ENCODE measurements at places on chromosomes 5 and 9.

DNA sequence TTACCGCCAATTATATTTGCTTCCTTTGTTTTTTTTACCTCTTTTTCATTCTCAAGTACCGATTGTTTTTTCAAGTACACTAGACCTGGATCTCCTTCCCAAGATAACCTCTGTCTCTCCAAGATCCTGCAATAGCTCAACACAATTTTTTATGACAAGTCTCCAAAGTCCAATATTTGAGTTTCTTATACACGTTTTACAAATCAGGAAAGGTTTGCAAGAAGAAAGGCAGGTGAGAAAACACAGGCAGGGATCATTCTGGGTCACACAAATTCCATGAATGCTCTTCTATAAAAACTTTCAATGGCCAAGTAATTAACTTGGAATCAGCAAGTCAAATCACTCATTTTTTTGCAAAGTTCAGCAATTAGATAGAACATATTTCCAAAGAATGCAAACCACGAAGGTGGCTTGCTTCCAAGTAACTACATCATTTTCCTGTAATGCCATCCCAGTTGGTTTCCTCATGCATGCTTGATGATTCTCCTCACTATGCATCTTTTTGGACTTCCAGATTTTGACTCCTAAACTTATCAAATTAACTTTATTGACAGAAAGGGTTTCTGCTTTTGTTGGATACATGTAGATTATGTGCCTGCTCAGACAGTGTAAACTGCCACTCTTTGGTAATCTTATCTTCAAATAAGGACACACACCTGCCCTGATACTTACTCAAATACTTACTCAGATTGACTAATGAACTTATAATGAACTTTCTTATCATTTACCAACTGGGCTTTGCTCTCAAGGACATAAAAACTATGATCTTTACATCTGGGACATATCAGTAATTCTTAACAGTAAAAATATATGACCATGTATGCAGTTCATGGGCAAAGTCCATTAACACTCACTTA lies 24.7 kb upstream of the IFNE start:
- DNase-seq: peak; percentile 86

DNA sequence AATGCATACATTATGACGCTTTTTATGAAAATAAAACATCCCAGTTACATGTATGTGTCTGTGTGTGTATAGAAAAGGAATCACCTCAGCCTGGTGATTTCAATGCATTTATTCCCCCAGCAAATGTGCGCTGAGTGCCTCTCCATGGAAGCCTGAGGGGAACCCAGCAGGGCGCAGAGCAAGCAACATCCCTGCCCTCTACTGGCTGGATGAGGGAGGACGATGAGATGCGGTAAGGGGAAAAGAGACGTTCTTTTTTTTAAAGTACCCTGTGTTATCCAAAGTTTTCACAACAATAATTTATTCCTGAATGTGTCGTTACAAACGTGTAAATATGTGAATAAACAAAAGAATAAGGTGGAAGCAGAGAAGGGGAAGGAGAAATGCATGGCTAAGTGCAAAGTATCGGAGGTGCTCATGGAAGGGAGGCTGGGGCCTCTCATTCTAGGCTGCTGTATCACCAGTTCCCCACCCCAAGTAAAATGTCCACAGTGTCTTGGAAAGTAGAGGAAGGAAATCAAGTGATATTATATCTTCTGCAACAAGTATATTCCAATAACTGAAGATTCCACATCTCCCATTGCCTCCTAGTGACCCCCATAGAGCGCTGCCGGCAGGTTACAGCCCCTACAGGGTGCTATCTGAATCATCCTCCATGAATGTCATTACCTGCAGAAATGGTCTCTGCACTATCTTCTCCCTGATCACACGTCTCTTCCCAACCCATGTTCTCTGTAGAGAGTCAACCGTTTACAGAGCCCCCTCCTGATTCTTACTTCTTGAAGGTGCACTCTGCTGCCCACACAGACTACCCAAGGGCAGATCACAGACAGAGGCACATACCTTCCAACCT lies 13.0 kb upstream of the ABLIM3 start:
- DNase-seq: no peak

- no peak for DNase-seq
Observed at GRCh38 chr9:94692601-94693000, 33.9 kb upstream of the AOPEP start.

DNA sequence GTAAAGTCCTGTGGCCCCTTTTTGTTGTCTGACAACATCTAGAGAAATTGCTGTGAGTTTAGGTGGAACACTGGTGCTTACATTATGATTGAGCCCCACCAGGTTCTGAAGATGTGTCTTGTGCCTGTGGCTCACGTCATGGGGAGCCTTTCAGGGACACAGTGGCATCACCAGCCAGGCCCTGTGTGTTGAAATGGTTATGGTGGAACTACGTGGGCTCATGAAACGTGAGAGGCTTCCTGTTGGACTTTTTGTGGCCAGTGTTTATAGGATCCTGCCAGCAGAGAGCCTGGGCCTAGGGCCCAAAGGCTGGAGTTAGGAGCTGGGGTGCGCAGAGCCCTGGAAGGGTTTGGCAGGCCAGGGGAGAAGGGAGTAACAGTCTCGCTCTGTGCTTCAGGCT lies 46.8 kb downstream of the TENT4A start:
- DNase-seq: no peak

DNA sequence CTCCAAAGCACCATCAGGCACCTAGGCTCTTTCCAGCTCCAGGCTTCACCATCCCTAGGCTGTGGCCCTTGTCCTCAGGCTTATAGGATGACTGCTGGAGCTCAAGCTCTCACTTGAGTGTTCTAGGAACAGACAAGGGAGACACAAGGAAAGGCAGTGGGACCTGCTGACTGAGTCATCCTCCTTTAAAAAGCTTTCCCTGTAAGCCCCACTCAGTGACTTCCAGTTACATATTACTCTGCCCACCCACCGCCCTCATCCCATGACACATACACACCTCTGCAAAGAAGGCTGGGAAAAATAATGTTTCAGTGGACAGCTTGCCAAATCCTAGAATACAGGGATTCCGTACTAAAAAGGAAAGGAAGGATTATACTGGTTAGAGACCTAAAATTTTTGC lies 154.2 kb upstream of the ZNF366 start:
- no peak for DNase-seq

- no peak for DNase-seq
Observed at GRCh38 chr5:56981548-56982315, 29.8 kb upstream of the MIER3 start.

- DNase-seq: no peak
Observed at GRCh38 chr5:171654881-171655280, 130.7 kb upstream of the SMIM23 start.

GRCh38 chr5:142102980-142103740 lies 5.4 kb upstream of the NDFIP1 start:
- no peak for DNase-seq

DNA sequence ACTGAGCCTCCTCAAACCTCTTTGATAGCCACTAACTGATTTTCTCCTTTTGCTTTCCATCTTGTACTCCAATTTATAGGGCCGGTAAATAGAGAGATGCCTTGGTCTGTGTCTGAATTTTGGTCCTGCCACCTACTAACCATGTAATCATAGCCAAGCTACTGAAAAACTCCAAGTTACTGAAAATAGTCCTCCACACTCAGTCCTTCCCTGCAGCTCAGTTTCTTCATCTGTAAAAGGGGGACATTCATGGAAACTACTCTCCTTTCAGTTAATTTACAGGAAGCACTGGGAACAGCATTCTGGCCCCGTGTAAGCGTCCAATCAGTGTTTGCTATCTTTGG lies 30.0 kb upstream of the TGFBR1 start:
- no peak for DNase-seq

- DNase-seq: peak; percentile 23
Observed at GRCh38 chr5:146965761-146966659, 87.5 kb upstream of the PPP2R2B start.

DNA sequence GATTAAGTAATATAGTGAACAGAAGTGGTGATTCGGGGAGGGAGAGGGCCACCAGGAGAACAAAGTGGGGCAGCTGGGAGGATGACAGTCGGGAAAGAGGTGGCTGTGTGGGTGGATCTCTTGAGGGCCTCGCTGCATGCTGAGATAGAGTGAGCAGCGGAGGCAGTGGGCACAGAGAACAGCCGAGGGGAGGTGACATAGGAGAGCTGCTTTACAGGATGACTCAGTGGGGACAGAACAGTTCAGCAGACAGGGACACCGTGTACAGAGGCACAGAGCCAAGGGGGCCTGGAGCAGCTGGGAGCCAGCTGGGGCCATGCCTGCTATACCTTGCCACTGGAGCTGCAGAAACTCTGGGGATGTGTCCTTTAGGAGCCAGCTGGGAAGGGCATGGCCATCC lies 273.9 kb downstream of the GADD45G start:
- no peak for DNase-seq

GRCh38 chr5:9622971-9623421 lies 7.2 kb downstream of the TAS2R1 start:
- DNase-seq: peak; percentile 63

DNA sequence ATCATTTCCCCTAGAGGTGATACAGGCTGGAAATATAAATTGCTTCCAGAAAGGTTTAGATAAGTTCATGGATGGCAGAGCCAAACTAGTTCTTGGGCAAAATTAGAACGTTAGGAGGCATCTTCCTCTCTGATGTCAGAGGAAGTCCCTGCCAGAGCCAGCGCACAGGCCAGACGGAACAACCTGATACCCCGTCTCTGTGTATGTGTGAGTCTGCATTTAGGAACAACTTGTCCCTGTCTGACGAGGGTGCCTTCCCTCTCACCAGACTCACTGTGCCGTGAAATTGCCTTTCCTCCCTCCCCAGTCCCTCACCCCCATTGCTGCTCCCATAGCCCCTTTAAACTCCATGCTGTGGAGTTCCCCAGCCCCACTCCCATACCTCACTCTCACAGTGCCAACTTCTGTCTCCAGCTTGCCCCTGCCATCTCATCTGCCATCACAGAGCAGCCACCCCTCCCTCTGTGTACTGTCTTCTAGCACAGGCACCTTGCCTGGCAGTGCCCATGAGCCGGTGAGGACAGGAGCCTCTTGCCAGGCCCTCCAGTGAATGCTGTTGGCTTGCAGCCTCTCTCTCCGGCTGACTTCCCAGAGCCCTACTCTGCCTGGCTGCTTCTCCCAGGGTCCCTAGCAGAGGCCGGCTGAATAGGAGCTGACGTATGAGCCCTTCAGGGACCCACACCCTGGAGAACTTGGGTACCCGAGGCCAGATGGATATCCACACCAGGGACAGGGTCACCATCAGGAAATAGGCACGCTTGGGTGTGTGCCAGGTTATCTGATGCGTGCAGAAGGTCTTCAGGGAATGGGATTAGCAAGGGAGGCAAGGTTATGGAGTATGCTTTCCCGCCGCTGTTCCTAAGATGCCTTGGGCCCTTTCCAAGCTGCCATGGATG lies 26.7 kb downstream of the UNC5A start:
- no peak for DNase-seq

GRCh38 chr9:21077781-21078180 lies at the start of gene IFNB1:
Gene IFNB1 (minus strand): TSS chr9:21077942. CDS start chr9:21077869, 73 bp downstream.
- no peak for DNase-seq

GRCh38 chr9:110356639-110357395 lies 19.2 kb upstream of the TXNDC8 start:
- no peak for DNase-seq

DNA sequence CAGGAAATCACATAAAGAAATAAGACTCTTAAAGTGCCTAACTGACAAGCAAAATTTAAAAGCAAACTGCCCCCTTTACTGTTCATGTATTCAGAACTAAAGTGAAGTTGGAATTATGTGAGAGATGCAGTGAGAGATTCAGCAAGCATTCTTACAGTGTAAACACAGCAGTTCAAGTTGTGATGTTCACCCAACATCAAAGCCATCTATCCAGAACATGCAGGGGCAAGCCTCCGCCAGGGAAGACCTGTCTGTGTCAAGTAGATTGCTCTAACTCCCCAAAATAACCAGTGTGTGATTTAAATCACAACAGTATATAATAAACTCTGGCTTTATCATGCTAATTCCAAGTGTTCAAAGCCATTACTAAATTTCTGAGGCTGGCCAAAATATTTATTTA lies 233.3 kb downstream of the BNC2 start:
- DNase-seq: no peak

GRCh38 chr9:138077898-138078540 lies 200.4 kb downstream of the CACNA1B start:
- no peak for DNase-seq

- no peak for DNase-seq
Observed at GRCh38 chr5:132778129-132778528, 1.1 kb upstream of the SEPTIN8 start.

- DNase-seq: no peak
Observed at GRCh38 chr5:109146591-109146990, 263.2 kb downstream of the PJA2 start.

GRCh38 chr5:157528036-157528632 lies 47.4 kb downstream of the ADAM19 start:
- DNase-seq: no peak

- no peak for DNase-seq
Observed at GRCh38 chr9:129676975-129677374, 11.5 kb downstream of the PRRX2 start.

DNA sequence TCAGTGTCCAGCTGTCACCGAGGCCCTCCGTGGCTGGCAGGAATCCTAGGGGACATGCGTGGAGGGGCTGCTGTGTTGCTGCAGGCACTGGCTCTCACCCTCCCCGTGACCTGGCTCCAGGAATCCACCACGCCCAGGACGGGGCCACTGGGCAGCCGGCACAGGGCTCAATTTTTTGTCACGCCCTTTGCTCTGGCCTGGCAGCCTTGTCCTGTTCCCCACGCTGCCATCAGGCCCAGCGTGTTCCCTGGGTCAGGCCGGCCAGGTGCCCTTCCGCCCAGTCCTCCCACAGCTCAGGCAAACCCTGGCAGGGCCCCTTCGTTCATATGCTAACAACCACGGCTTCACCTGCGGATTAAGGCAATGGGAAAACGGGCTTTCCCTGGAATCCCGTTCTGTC lies 37.3 kb downstream of the PROP1 start:
- DNase-seq: no peak

GRCh38 chr9:129640086-129640870 lies 1.7 kb downstream of the ASB6 start:
- no peak for DNase-seq

DNA sequence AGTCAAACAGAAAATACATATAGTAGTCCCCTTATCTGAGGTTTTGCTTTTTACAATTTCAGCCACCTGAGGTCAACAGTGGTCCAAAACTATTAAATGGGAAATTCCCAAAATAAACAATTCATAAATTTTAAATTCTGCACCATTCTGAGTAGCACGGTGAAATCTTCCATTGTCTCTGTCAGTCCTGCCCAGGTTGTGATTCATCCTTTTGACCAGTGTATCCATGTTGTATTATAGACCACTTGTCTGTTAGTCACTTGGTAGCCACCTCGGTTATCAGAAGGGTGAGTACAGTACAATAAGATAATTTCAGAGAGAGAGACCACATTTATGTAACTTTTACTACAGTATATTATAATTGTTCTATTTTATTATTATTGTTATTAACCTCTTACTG lies 2.8 kb downstream of the CCDC152 start:
- DNase-seq: no peak

GRCh38 chr5:71633255-71634155 lies 46.4 kb downstream of the MCCC2 start:
- DNase-seq: no peak

GRCh38 chr9:98552331-98552730 lies 156.4 kb downstream of the GABBR2 start:
- DNase-seq: no peak

Data from AG04449 (cell line).